Activated naive CD4-positive, alpha-beta T cell (primary cell): ENCODE measurements at places on chromosomes 5 and 9.

DNA sequence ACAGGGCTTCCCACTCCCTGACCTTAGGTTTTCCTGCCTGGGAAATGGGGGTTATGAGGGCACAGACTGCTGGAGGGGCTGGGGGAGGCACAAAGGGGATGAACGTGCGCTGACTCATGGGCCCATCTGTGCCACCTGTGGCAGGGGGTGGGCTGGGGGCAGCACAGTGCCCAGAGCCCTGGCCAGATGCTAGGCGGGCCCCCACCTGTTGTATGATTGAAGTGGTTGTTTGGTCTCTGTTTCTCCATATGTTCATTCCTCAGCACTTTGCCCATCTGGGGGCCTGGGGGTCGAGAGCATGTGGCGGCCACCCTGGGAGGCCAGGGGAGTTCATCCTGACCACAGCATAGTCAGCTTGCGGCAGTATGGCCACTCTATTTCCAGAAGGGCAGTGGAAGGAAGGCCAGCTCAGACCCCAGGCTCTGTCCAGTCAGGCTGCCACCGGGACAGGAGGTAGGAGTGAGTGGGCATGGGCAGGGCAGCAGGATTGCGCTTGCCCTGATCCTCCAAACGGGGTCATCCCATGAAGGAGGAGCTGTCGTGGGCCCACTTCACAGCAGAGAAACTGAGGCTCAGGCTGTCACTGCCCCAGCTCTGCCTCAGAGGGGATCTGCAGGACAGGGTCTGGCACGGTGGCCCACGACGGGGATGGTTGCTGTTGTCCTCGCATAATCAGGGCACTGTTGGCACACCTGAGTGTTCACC is 841 bp upstream of the NINJ1 start:
- DNase-seq: no peak

DNA sequence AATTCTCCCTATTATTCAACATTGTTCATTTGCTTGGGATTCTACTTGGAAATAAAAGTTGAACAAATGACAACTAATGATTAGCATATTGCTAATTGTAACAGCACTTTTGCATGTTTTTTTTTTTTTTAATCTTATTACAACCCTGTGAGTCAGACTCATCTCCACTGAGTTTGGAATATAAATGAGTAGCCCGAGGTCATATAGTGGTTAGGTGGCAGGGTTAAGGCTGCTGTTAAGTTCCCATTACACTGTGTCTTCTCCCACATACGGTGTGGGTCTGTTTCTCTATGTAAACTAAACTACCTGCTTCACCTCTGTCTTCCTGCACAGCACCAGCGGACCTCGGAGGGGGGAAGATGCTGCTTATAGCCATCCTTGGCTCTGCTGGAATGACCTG is 92.4 kb downstream of the EQTN start:
- DNase-seq: no peak

DNA sequence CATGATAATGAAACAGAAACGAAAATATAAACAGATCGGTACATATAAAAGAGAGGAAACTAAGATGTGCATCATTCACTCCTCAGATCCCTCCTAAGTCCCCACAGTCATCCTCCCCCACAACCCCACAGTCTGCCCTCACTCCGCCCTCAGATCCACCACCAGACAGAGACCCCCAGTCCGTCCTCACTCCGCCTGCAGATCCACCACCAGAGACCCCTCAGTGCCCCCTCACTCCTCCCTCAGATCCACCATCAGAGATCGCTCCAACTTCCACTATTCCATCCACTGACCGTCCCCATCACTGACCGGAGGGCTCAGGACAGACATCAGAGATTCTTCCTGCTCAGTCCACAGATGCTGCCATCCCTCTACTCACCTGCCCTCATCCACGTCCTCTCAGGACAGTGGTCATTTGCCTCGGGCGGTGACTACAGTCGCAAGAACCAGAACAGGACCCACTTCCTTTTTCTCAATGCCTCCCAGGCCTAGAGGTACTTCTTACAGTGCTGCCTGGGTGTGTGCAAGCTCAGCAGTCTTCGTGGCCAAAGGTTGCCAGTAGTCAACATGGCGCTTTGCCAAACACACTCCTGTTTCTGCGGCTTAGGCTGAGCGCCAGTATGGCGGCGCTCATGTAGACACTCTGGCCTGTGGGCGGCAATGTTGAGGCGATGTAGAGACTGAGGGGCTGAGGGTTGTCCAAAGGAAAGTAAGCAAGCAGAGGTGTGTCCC is 8.3 kb upstream of the SPATA31C1 start:
- no peak for DNase-seq

DNA sequence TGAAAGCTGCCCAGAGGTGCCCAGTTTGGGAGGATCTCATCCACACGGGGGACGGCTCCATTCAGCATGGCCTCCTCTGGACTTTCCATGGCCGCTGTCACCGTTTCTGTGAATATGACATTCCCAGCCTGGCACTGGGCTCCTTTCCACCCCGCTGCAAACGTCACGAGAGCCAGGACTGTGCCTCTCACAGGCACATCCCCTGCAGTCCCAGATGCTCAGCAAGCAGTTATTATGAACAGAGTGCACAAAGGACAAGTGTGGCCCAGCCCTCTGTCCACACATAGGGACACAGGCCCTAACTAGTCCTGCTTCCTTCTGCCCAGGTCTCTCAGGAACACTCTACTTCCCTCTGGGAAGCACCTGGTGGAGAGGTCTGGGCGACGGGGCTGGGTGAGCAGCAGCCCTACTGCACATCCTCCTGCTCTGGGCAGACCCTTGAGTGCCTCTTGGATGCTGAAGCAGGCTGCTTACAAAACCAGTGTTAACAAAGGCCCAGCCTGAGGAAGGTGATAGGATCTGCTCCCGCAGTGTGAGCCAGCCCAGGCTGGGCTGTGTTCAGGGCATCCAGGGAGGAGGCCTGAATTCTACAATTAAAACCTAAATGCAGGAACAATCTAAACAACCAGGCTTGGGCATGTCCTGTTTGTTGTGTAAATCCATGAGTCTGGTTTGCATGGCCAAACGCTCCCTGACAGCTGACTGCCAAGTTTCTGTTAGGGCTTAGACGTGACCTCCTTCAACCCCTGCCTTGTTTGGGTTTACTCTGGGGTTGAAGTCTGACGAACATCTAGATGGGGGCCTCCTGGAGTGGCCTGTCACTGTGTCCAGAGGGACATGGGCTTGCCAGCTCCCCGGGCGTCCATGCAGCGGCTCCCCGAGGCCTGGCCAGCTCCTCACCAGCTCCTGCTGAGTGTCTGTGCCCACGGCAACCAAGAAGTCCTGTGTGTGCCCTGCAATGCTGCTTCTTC is 269.8 kb downstream of the GADD45G start:
- DNase-seq: no peak

GRCh38 chr5:100746730-100747129 is 156.4 kb downstream of the ST8SIA4 start:
- DNase-seq: no peak

GRCh38 chr9:38318759-38319495 is 73.6 kb upstream of the ALDH1B1 start:
- no peak for DNase-seq

- DNase-seq: no peak
These were observed 24.4 kb downstream of the FAM163B start for GRCh38 chr9:133584559-133585476.

GRCh38 chr9:133661846-133662540 is 25.8 kb downstream of the DBH start:
- DNase-seq: no peak

DNA sequence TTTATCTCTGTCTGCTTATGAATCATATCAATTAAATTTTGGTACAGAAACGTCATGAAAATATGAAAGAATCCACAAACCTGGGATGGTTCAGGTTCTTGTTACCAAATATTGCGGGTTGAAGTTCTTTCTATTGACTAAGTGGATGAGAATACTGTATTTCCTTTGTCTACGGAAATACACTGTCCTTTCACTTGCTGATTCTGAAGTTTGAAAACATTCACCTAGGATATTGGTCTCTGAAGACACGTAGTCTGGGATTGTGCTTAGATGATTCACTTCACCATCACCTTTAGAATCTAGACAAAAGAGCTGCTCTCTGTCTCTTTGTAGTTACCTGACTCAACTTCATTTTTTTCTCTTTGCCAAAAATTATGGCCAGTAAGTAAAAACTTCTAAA is 222.4 kb downstream of the FBN2 start:
- no peak for DNase-seq

DNA sequence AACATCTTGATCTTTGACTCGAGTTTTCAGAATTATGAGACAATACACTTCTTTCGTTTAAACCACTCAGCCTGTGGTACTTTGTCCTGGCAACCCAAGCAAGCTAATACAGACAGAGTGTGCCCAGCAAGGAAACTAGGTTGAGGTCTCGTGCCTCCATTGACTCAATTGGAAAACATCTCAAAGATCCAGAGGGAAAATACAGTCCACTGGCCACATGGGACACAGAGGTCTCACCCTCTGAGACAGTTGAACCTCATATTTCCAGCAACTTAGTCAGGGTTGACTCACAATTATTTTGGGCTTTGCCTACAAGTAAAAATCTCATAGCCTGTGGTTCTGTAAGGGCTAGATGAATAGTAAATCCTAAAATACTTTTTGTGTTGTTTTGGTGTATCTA is 631.5 kb downstream of the MTRR start:
- DNase-seq: no peak

GRCh38 chr5:61281686-61282085 is 50.4 kb upstream of the ZSWIM6 start:
- DNase-seq: no peak

GRCh38 chr5:173175523-173175922 is 31.2 kb downstream of the BNIP1 start:
- DNase-seq: no peak

GRCh38 chr9:115520646-115521045 is 402.7 kb upstream of the TNC start:
- DNase-seq: no peak

- no peak for DNase-seq
These were observed 142.3 kb upstream of the TLX3 start for GRCh38 chr5:171166766-171167165.

- DNase-seq: no peak
These were observed 111.8 kb upstream of the OTULINL start for GRCh38 chr5:14469551-14470377.

DNA sequence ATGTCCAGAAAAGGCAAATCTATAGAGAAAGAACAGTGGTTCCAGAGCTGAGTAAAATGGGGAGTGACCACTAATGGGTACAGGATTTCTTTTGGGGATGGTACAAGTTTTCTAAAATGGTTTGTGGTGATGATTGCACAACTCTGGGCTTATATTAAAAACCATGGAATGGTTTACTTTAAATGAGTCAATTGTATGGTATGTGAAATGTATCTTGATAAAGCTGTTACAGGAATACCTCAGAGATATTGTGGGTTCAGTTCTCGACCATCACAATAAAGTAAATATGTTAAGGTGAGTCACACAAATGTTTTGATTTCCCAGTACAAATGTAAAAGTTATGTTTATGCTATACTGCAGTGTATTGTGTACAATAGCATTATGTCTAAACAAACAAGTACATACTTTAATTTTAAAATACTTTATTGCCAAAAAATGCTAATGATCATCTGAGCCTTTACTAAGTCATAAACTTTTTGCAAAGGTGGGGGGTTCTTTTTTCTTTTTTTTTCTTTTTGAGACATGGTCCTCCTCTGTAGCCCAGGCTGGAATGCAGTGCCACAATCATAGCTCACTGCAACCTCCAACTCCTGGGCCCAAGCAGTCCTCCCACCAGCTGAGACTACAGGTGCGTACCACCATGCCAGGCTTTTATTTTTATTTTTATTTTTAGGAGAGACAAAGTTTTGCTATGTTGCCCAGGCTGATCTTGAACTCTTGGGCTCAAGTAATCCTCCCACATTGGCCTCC is 65.9 kb downstream of the SHOC1 start:
- no peak for DNase-seq

GRCh38 chr9:27792971-27793689 is 219.8 kb upstream of the C9orf72 start:
- DNase-seq: no peak

GRCh38 chr9:2192356-2192979 is 177.3 kb downstream of the SMARCA2 start:
- DNase-seq: no peak
